ENCODE measurements at places on chromosomes 5 and 9. TPM values are rescaled to one million over a fixed set of nuclear protein-coding genes. Genes with fewer than 3 reads are reported as not detected.

- no peak for DNase-seq
Observed at GRCh38 chr9:91162311-91162710, 199.4 kb downstream of the AUH start.

GRCh38 chr5:59185757-59186385 is 603.0 kb downstream of the RAB3C start:
- no peak for DNase-seq

GRCh38 chr5:122516432-122516743 is 204.4 kb downstream of the SNCAIP start:
- no peak for DNase-seq

DNA sequence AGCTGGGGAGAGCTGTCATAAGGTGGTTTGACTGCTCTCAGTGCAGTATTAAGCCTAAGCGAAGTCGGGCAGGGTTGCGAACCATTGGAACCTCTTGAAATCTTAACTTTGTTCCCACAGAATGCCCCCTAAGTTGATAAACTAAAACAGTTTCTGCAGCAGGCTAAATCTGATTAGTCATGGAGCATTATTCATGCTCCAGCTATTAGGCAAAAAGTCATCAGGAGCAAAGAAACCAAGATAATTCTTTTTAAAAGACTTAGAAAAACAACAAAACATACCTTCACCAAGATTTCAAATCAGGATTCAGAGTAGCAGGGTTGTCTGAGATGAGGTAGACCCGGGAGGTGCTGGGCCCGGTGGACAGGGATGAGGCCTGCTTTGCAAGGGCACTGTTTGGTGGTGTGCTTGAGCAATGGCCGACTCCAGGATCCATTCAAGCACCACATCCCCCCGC is 69.9 kb upstream of the PLPP1 start:
- no peak for DNase-seq

DNA sequence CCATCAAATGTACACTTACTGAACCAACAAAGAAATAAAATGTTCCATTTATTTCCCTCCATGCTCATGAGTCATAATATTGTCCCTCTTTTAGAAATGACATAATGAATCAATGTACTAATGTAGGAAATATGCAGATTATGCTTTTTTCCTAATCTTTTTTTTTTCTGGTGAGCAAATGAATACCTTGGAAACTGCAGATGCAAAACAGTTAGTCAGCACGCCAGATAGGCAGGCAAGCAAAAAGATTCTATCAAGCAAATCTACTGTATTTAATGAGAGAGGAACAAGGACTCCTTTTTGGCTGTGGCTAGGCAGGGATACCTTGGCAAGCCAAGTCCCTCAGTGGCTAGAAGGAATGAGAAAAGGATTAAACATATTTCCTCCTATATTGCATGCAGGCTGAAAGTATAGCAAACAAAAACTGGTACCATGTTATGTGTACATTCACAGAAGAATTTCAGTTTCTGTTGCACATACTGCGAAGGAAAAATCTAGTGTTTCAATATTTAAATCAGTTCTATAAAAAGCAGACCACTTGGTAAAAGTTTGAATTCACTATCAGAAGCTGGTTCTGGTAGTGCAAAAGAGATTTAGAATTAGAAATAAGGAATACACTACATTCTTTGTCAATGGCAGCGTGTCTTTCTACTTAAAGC is 605.4 kb downstream of the TLE1 start:
- DNase-seq: no peak

GRCh38 chr5:150448334-150448733 is 1.2 kb downstream of the RPS14 start:
- DNase-seq: no peak

INSYN2B gene
- total RNA-seq: not detected

ACOT12 gene
- not detected for total RNA-seq

GRCh38 chr9:131762356-131762932 is 22.6 kb upstream of the RAPGEF1 start:
- DNase-seq: peak; percentile 58

- no peak for DNase-seq
Observed at GRCh38 chr9:77988630-77989029, 43.0 kb downstream of the GNAQ start.

DNA sequence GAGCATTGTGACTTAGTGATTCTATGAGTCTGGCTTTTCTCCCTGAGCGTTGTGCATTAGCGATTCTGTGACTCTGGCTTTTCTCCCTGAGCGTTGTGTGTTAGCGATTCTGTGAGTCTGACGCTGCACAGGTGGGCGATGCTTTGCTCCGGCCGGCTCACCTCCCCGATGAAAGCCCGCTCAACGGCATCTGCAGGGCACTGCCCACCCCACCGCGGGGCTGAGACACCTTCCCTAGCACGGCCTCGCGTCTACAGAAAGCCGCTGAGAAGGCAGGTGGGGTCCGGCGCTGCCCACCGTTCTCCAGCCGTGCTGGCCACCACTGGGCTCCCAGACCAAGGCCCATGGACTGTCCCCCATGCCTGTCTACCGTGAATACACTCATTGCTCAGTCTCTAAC is 12.8 kb upstream of the SLC9A3 start:
- DNase-seq: no peak

FAM200C gene
- total RNA-seq: 5.7 TPM

DNA sequence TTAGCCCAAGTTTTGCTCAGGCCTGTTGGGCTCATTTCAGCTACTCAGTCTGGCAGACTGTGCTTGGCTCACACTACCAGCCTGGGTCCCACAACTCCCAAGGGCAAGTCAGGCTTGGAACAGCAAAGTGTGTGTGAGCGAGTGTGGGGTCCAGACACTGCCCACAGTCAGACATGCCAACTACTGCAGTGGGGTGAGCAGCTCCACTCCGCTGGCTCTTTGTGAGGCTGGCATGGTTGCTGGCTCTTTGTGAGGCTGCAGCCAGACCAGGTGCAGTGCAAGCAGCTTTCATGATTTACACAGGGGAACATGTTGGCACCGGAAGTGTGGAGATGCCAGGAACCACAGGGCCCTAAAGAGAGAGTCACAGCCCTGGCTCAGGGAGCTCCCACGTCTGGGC is 606.7 kb upstream of the FAM174A start:
- no peak for DNase-seq

- no peak for DNase-seq
Observed at GRCh38 chr5:143350341-143350740, 53.1 kb downstream of the NR3C1 start.

GRCh38 chr5:43075319-43076293 is 35.5 kb upstream of the ANXA2R start:
- no peak for DNase-seq

DNA sequence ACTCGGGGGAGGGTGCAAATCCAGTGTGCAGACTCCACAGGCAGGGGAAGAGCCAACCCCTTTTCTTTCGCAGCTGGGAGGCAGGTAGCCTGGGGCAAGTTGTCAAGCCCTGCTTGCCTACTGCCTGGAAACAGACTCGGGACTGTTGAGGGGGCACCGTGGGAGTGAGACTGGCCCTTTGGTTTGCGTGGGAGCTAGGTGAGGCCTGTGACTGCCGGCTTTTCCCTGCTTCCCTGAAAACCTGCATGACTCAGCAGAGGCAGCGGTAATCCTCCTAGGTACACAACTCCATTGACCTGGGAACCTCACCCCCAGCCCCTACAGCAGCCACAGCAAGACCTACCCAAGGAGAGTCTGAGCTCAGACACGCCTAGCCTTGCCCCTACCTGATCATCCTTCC is 509.5 kb downstream of the DTWD2 start:
- DNase-seq: no peak

- no peak for DNase-seq
Observed at GRCh38 chr5:176959051-176959450, 47.5 kb downstream of the UIMC1 start.

MOCS2 gene
- total RNA-seq: 47.3 TPM

RGS3 gene
- total RNA-seq: 18.0 TPM

CARTPT gene
- total RNA-seq: not detected

HBEGF gene
- total RNA-seq: 27.3 TPM

DNA sequence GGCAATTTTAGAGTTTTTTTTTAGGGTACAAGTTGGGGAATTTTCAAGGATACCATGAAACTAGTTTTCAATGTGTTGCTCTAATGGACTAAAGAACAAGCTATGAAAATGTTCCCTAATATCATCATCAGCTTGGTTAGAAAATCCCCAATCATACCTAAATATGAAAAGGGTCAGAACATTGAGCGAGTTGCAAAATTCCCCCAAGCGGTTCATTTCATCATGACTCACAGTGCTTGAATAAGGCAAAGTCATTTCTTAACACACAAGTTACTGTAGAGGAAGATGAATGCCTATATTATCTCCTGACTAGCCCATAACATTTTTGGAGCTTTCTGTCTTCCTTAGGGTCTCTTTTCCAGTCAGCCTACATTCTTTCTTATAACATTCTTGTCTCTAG is 62.7 kb downstream of the ST8SIA4 start:
- DNase-seq: no peak
